ENCODE measurements at places on chromosomes 2 and 18. TPM values are rescaled to one million over a fixed set of nuclear protein-coding genes. Genes with fewer than 3 reads are reported as not detected.

Gene POTEC
- total RNA-seq: not detected

Gene IL1F10
- not detected for total RNA-seq

Gene RHBDD1
- total RNA-seq: 14.0 TPM

Gene CPO
- total RNA-seq: not detected

Gene FAM237A
- not detected for total RNA-seq

DNA sequence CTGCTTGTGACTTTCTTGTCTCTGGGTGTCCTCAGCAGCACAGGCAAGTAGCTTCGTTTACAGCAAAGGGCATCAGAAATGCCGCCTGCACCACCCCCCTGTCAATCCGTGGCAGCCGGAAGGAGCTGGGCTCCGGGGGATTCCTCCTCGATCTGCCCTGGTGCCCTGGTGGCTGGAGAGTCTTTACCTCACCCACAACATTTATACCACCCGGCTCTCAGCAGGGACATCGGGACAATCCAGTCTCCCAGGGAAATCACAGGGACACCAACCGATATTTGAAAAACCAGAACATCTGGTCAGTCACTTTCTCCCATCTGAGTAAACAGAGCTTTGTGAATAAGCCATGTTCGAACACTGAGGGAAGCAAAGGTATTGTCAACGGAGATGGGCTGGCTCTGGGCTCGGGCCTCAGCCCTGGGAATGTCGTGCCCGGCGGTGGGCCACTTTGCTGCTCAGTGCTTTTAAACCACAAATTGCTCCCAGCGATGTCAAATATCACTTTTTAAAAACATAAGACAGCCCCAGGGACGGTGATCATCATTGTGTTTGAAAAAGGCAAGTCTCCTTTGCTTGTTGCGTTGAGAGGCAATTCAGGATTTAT, 210.0 kb upstream of the SALL3 start:
- DNase-seq: no peak

- DNase-seq: no peak
Measured at GRCh38 chr2:43787895-43788294, 14.1 kb downstream of the DYNC2LI1 start.

- no peak for DNase-seq
Measured at GRCh38 chr2:215636816-215637215, 200.9 kb upstream of the FN1 start.

GRCh38 chr2:140916410-140916809, 1214.4 kb downstream of the LRP1B start:
- DNase-seq: no peak

- peak; percentile 79 for DNase-seq
Measured at GRCh38 chr2:231132129-231132528, 7.3 kb upstream of the HTR2B start.

DNA sequence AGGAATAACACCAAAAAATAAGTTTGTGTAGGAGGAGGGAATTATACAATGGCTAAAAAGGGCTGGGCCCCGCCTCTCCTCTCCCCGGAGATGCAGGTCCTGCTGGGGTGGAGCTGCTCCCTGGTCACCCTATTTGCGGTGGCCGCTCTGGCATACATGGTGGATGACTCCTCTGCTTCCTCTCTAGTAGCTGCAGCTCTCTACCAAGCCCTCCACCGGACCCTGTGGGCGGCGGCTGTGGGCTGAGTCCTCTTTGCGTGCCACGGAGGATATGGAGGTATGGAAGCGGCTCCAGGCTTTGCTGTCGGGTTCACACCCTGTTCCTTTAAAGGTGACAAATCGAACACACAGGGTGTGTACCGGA, 77.1 kb upstream of the SEC11C start:
- DNase-seq: no peak

GRCh38 chr2:240405684-240406313, 29.7 kb upstream of the GPC1 start:
- DNase-seq: no peak

GRCh38 chr2:50344509-50345106, 687.3 kb downstream of the NRXN1 start:
- DNase-seq: no peak

Measured in IMR-90 (cell line).